ENCODE measurements at places on chromosomes 12 and 14. TPM values are rescaled to one million over a fixed set of nuclear protein-coding genes. Genes with fewer than 3 reads are reported as not detected.

GRCh38 chr12:14577344-14577743 is 9.7 kb upstream of the PLBD1 start:
- no peak for DNase-seq
- H3K36me3 ChIP-seq: no peaks in the 10 kb centered on the region
- no peaks in the 10 kb centered on the region for H3K27me3 ChIP-seq

GRCh38 chr14:104473244-104473565 is 106.4 kb upstream of the C14orf180 start:
- no peaks in the 10 kb centered on the region for H3K4me1 ChIP-seq
- no peak overlapping the region for H3K4me3 ChIP-seq
- no peak for DNase-seq
- no peak overlapping the region for H3K27ac ChIP-seq
- H3K27me3 ChIP-seq: no peaks in the 10 kb centered on the region

- H3K27me3 ChIP-seq: no peaks in the 10 kb centered on the region
- no peaks in the 10 kb centered on the region for H3K4me1 ChIP-seq
- H3K4me3 ChIP-seq: no peak overlapping the region
- H3K36me3 ChIP-seq: no peaks in the 10 kb centered on the region
- no peak for DNase-seq
Measured at GRCh38 chr12:114765960-114766691, 82.2 kb upstream of the TBX3 start.

DNA sequence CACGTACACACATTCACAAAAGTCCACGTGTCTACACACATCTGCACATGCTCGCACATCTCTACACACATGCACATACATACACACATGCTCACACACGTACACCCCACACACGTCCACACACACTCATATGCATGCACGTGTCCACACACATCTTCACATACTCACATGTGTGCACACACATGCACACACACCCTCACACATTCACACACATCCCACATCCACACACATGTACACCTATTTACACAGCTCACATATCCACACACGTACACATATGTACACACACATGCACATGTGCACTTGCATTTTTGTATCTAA is 3.6 kb downstream of the ADGRD1 start:
- H3K27me3 ChIP-seq: no peaks in the 10 kb centered on the region
- H3K4me1 ChIP-seq: no peaks in the 10 kb centered on the region
- H3K36me3 ChIP-seq: no peaks in the 10 kb centered on the region

PRICKLE1 gene
- total RNA-seq: 5.9 TPM

INHBE gene
- not detected for total RNA-seq

BCL7A gene
- 0.88 TPM for total RNA-seq

All from uterus (tissue), 4 donors.